ENCODE measurements at places on chromosomes 1 and 21.

GRCh38 chr1:114703242-114703641 lies 7.9 kb upstream of the AMPD1 start:
- no peak for DNase-seq

- no peak for DNase-seq
Measured at GRCh38 chr21:35239811-35240219, 190.7 kb upstream of the RUNX1 start.

DNA sequence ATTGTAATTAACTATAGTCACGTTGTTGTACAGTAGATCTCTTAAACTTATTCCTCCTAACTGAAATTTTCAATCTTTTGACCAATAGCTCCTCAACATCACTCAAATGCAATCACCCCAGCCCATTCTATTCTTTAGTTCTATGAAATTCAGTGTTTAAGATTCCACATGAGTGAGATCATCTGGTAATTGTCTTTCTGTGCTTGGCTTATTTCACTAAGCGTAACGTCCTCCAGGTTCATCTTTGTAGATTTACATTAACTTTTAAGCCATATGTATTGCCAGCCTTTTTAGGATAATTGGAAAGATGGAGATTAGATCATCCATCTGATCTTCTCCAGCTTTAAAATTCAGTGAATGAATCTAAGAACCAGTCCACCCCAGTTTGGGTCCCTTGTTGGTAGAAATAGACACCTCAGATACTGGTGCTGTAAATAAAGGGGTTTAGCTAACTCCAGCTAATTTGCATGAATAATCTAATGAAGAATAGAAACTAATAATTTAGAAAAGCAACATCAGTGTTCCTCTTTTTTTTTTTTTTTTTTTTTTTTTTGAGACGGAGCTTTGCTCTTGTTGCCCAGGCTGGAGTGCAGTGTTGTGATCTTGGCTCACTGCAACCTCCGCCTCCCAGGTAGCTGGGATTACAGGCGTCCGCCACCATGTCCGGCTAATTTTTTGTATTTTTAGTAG lies 7.0 kb downstream of the S100A10 start:
- DNase-seq = no peak

- no peak for DNase-seq
Measured at GRCh38 chr1:12229386-12229834, 420 bp upstream of the VPS13D start.

GRCh38 chr1:243946946-243947345 lies 96.9 kb upstream of the AKT3 start:
- DNase-seq = peak; percentile 46
